ENCODE measurements at places on chromosomes 7 and 10.

- DNase-seq: no peak
Measured at GRCh38 chr10:49353026-49353894, 42.6 kb downstream of the DRGX start.

DNA sequence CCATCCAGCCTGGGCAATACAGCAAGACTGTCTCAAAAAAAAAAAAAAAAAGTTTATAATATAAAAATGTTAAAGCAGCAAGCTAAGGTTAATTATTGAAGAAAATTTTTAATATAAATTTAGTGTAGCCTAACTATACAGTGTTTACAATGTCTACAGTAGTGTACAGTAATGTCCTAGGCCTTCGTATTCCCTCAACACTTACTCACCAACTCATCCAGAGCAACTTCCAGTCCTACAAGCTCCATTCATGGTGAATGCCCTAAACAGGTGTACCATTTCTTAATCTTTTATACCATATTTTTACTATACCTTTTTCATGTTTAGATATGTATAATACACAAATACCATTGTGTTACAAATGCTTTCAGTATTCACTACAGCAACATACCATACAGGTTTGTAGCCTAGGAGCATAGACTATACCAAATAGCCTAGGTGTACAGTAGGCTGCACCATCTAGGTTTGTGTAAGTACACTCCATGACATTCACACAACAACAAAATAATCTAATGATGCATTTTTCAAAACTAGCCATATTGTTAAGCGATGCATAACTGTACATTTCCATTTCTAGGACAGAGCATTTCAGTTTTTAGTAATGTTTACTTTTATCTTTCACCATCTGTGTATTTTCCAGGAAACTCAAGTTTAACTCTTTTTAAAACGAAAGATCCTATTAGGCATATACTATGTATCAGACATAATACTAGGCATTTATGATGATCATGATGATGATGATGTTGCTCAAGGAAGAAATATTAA, 43.3 kb downstream of the CNOT4 start:
- no peak for DNase-seq

DNA sequence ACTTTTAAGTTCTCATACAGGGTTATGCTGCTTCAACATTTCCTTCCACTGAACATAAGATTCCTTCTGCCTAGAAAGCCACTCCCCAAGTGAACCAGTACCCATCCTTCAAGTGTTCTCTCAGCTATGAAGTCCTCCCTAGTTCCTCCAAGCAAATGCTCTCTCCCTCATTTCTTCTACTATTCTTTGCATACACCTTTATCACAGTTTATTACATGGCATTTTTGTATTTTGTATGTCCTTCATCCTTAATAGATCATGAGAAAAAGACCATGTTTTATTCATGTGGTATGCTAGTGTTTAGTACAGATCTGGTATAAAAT, 1.9 kb downstream of the SYPL1 start:
- DNase-seq: no peak

GRCh38 chr10:103153302-103154197, 39.5 kb downstream of the NT5C2 start:
- DNase-seq: no peak

- no peak for DNase-seq
Measured at GRCh38 chr10:23063045-23063972, 32.1 kb upstream of the MSRB2 start.

DNA sequence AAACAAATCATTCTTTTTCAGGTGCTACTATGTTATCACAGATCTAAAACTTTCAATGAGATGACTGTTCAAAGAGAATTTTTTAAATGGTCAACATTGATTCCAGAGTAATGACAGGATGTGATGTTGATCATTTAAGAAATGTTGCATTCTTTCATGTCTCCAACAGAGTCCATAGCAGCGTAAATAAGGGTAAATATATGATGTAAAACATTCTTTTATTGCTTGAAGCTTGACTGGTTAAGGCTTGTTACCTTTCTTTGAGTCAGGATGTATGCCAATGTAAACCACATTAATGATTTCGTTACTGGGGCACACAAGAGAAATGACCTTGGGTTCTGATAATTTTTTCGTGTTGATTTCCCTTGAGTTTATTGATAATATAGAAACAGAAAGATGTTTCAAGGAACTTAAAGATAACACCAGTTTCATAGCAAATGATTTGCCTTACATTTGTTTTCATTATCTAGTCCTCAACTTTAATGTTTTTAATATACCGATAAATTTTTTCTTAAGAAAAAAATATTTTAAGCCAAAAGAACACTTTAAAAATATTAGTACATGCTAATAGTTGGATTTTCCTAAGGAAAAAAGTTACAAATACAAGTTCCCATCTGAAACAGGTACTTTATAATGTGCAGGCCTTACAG, 3.5 kb downstream of the STK17A start:
- DNase-seq: no peak

GRCh38 chr10:13820119-13820963, 233.6 kb downstream of the PRPF18 start:
- no peak for DNase-seq

DNA sequence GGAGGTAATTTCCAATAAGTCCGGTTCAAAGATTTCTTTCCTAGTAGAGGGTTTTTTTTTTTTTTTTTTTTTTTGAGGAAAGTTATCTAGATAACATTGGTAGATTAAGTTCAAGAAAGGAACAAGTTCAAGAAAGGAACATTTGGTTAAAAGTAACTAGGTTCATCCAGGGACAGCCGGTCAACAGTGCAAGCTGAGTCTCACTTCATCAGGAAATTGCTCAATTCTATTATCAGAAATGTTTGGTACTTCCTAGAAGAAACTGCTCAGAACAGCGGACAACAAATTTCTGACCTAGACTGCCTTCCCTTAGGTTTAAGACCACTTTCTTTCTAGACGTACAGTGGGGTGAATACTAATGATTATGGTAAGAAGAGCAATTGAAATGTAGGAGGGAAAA, 3.7 kb upstream of the IL2RA start:
- DNase-seq: no peak

- no peak for DNase-seq
Measured at GRCh38 chr10:101839416-101840063, 4.1 kb downstream of the KCNIP2 start.

DNA sequence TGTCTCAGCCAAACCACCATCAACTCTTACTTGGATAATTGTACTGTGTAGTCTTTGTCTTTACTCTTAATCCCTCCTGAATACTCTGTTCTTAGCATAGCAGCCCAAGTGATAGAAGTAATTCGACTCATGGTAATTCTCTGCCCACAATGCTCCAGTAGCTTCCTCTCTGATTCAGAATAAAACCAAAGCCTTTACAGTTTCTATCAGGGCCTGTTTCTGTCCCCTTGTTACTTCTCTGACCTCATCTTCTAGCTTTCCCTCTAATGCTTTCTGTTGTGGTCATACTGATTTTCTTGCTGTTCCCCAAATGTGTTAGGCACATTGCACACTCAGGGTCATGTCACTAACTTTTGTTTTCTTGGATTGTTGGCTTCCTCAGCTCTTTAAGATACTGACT, 8.0 kb downstream of the ZNF518A start:
- DNase-seq: no peak

GRCh38 chr7:88363249-88363648, 56.6 kb upstream of the STEAP4 start:
- no peak for DNase-seq

DNA sequence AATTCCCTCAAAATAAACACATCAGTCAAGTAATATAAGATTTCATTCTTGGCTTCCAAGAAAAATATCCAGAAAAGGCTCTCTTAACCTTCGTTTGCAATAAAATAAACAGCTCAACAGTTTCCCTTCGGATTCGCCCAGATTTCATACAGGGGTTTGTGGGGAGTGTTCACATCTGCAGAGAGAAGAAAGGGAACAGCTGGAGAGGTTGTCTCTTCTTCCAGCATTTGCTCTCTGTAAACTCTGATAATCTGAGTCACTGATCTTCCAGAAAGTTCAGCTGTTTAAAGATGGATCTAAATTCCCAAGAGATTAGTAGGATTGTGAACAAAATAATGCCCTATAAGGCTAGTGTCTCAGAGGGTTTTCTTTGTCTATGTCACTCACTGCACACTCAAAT, 277.9 kb downstream of the HPSE2 start:
- no peak for DNase-seq

- no peak for DNase-seq
Measured at GRCh38 chr10:19826712-19827111, 10.5 kb downstream of the PLXDC2 start.

GRCh38 chr10:117830787-117831212, 215.9 kb downstream of the RAB11FIP2 start:
- no peak for DNase-seq
